ENCODE measurements at places on chromosomes 5 and 9.
A peak's percentile ranks its signal among the peaks of the same experiment; 100 is the strongest.

DNA sequence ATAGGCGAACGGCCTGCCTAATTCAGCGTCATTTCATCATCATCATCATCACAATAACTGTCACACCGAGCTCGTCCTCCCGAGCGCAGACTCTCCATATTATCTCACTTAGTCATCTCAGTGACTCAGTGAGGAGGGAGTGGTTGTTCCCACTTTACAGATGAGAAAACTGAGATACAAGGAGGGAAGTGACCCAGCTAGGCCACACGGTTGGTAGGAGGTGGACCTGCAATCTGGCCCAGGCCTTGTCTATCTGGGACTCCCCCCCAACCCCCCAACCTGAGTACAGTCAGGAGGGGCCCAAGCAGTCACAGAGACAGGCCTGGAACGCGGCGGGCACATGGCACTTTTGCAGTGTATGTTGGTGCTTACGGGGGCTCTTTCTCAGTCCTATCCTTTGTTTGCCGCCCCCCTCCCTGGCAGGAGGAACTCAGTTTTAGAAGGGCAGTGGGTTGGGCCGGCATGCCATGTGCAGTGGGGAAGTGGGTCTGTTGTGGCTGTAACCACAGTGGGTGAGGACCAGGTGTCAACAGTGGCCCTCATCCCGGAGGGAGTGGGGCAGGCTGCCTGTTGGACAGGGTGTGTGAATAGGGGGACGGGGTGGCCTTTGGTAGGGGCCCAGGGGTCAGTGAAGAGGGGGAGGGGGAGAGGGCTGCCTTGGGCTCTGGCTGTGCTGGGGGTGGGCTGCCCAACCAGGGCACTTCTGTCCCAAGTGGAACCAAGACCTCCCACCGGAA is 1.7 kb upstream of the RXRA start:
- no peak for DNase-seq

GRCh38 chr5:90987726-90988125 is 395.4 kb downstream of the ARRDC3 start:
- DNase-seq, result no peak

- no peak for DNase-seq
Measured at GRCh38 chr5:72134226-72134899, 27.1 kb downstream of the MAP1B start.

DNA sequence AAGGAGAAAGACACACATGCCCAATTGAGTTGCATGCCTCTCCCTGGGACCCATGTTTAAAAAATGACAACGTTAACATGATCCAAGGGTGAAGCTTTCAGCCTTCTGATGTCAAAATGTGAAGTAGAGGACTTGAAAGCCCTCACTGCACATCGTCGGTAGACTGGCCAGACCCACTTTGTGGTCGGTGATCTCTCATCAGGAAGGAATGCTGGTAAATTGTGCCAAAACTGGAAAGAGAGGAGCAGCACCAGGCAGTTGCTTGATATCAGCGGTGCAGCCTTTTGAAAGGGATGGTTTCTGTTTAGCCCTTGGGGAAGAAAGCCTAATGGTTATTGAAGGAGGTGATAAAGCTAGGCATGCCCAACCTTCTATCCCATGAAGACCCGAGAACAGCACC is 125.3 kb upstream of the MARCHF11 start:
- DNase-seq, result no peak

DNA sequence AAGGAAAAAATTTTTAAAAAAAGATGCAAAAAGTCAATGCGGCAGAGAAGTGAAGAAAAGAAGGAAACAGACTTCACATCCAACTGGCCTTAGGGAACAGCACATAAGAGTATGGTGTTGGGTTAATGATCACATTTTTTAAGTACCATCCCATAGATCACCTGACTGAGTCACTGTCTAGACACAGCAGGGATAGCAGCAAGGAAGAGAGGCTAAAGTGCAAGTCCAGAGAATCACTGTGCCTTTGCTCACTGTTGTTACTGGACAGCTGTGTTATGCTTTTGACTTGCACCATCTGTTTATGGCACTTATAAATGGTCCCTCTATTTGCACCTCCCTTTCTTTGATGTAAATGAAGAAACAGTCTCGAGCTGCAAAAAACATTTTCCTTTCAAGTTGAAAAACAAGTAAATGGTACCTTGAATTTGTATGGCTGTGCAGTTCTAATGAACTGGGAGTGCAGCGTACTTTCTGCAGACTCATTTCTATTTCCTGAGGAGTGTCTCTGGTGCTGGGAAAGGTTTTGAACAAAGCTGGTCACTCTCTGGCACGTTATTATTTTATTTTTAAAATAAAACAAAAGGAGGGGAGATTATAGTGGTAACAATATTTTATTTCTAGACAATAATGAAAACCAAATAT is 84.2 kb downstream of the TRPM6 start:
- no peak for DNase-seq

- no peak for DNase-seq
Measured at GRCh38 chr5:142438573-142438972, 113.8 kb upstream of the SPRY4 start.

DNA sequence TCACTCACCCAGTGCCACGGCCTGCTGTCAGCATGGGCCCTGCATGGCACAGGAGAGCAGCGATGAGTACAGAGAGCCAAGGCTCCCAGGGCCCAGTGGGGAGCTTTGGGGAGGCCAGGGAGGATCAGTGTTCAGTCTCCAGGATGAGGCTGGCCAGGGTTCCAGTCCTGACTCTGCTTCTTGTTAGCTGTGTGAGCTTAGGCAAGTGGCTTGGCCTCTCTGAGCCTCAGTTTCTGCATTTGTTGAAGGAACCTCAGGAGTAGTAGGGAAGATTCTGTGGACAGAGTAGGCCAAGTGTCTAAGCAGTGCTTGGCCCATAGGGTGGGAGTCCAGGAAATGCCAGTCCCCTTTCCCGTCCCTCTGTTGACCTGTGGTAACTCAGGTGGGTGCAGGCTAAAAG is 39.5 kb downstream of the ERGIC1 start:
- DNase-seq, result no peak

GRCh38 chr9:112887381-112887780 is 3.3 kb downstream of the SLC46A2 start:
- no peak for DNase-seq

DNA sequence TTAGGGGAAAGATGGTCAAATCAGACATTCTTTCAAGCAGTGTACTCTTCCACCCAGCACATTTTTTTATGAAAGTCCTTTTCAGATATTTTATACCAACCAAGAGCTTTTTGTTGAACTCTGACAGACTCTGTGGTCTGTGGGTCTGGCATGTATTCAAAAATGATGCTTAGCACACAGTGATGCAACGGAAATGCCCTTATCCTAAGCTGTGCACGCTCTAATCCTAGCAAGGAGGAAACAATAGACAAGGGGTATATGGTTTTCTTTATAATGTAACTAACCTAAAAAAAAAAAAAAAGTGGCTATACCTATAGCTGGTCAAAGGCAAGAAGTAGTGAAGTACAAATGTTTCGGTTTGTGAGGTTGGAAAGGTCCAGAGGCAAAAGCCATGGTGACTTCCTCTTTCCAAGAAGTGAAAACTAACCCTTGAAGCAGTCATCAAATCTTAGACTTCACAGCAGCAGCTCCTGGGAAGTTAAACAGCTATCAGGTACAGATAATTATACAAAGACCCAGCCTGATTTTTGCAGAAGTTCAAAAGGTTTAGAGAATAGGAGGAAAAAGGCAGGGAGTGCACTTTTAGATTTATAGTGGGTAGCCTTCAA is 82.5 kb downstream of the SEMA6A start:
- DNase-seq, result no peak

- peak; percentile 38 for DNase-seq
Measured at GRCh38 chr9:27377811-27378456, 81.0 kb upstream of the EQTN start.

GRCh38 chr9:122498883-122499288 is 11.7 kb upstream of the OR1J2 start:
- DNase-seq, result peak; percentile 47

- DNase-seq, result peak; percentile 77
Measured at GRCh38 chr9:125700791-125701190, 6.2 kb downstream of the MAPKAP1 start.

- no peak for DNase-seq
Measured at GRCh38 chr5:173094012-173094661, 38.0 kb downstream of the CREBRF start.

DNA sequence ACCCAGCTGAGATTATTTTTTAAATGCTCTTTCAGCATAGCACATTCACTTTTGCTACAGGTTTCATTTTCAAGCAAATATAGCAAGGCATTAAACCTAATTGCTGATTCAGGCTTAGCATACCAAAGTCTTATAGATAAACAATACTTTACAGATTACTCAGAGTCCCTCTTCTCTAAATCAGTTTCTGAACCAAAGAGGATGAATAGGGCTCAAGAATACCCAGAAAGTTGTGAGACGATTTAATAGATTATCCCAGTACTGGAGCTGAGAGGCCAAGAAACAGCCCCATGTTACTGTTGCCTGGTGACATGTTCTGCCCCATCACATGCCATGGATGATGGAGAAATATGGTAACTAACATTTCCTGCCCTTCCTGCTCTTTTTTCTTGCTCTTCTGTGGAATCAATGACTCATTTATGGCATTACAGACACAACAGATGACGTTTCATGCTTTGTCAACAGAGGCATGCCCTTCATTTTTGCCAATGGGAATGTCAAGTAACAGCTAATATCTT is 18.1 kb upstream of the SSBP2 start:
- no peak for DNase-seq

DNA sequence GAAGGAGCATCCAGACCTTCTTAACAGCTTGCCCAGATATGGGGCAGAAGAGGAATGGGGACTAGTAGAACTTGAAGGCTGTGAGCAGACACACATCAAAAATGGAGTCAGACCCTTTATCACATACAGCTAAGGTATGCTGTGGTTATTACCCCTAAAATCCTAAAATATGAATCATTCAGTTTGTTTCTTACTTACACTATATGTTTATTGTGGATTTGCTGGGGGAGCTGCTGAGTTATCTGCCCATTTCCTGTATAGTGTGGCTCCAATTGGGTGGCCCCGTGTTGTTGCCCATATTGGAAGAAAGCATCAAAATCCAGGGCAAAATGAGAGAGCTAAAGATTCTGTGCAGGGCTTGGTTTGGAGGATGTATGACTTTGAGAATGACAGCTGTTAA is 56.9 kb downstream of the AP3S1 start:
- DNase-seq, result no peak

GRCh38 chr9:77604316-77604715 is 43.8 kb downstream of the GNA14 start:
- no peak for DNase-seq

- DNase-seq, result no peak
Measured at GRCh38 chr9:128409978-128410377, 10.7 kb upstream of the CERCAM start.

- no peak for DNase-seq
Measured at GRCh38 chr9:108838017-108838416, 17.8 kb downstream of the ACTL7B start.

DNA sequence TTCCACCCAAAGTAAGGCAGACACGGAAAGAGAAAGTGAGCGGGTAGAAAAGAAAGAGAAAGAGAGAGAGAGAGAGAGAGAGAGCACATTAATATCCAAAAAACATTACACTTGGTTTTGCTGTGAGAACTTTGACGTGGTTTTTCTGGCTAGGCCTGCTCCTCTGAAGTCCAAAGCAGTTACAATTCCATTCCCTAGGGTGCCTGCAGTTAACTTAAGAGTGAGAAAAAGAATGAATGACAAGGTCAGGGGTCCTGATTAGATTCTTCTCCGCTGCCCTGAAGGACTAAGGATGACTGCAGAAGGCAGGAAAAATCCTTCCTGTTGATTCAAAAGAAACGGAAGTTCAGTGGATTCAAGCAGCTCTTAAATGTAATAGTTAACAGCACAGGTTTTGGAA is 589.8 kb downstream of the PRELID2 start:
- DNase-seq, result no peak

GRCh38 chr5:17860660-17861315 is 226.5 kb downstream of the TAF11L14 start:
- DNase-seq, result no peak

DNA sequence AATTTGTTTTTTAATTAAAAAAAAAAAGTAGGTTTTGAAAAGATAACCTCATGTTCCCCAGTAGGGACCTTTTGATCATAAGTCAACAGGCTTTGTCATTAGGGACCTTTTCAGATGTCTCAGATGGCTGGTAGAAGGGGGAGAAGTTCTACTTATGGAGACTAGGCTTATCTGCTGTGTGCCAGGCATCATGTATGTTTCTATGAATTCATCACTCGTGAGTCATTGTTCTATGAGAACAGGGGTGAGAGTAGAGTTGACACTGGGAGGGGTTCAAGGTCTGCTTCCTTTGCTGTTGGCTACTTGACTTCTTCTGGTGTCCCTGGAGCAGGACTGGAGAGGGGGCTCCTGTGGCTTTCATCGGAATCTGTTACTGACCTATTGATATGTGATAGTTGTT is 138.8 kb downstream of the KDM4C start:
- no peak for DNase-seq

Measured in GM20000 (cell line).